Dermis microvascular lymphatic vessel endothelial cell (primary cell): ENCODE measurements at places on chromosomes 5 and 9. TPM values are rescaled to one million over a fixed set of nuclear protein-coding genes. Genes with fewer than 3 reads are reported as not detected.

GRCh38 chr9:92962846-92963245 lies 15.5 kb downstream of the FGD3 start:
- DNase-seq, result no peak

GRCh38 chr5:69525490-69525889 lies 32.9 kb downstream of the OCLN start:
- DNase-seq, result no peak

Gene ANKRD34B
- not detected in 2 replicates for total RNA-seq

DNA sequence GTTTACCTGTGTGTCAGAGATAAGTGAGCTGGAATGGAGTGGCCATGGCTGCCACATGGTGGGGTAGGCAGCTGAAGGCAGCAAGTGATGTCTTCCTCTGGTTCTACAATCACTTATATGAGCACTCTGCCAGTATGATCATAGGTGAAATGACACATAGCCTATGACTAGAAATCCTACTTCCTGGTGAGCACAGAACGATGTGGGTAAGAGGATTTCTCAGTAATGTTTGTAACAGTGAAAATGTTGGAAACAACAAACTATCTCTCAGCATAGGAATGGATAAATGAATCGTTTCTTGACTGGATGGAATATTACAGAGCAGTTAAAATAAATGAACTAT lies 187.0 kb upstream of the S1PR3 start:
- no peak for DNase-seq

- DNase-seq, result no peak
Observed at GRCh38 chr9:126448865-126449577, 122.4 kb downstream of the MVB12B start.

GRCh38 chr5:22242532-22242931 lies 610.6 kb downstream of the CDH12 start:
- no peak for DNase-seq

- DNase-seq, result no peak
Observed at GRCh38 chr9:121836366-121836885, 185.0 kb downstream of the DAB2IP start.

- DNase-seq, result no peak
Observed at GRCh38 chr5:68746643-68747420, 347.0 kb upstream of the SLC30A5 start.

Gene PTGDS
- 0.13 and 0.25 TPM in 2 replicates for total RNA-seq

Gene MRRF
- total RNA-seq, result 29.8 and 34.1 TPM in 2 replicates

- DNase-seq, result no peak
Observed at GRCh38 chr9:100575765-100576386, 2.0 kb upstream of the CAVIN4 start.

GRCh38 chr5:81533629-81534405 lies 139.9 kb upstream of the ACOT12 start:
- no peak for DNase-seq

- no peak for DNase-seq
Observed at GRCh38 chr5:89728750-89729149, 680.8 kb downstream of the CETN3 start.

- no peak for DNase-seq
Observed at GRCh38 chr5:38755181-38755580, 90.6 kb upstream of the OSMR start.
